ENCODE measurements at places on chromosomes 1 and 21. TPM values are rescaled to one million over a fixed set of nuclear protein-coding genes. Genes with fewer than 3 reads are reported as not detected.
A peak's percentile ranks its signal among the peaks of the same experiment; 100 is the strongest.

GRCh38 chr1:210397681-210398080 is 69.0 kb downstream of the HHAT start:
- no peak for DNase-seq

GRCh38 chr1:21607549-21608529 is 61.3 kb downstream of the RAP1GAP start:
- peak; percentile 55 for DNase-seq

Gene F5
- total RNA-seq, result 1.4 TPM

DNA sequence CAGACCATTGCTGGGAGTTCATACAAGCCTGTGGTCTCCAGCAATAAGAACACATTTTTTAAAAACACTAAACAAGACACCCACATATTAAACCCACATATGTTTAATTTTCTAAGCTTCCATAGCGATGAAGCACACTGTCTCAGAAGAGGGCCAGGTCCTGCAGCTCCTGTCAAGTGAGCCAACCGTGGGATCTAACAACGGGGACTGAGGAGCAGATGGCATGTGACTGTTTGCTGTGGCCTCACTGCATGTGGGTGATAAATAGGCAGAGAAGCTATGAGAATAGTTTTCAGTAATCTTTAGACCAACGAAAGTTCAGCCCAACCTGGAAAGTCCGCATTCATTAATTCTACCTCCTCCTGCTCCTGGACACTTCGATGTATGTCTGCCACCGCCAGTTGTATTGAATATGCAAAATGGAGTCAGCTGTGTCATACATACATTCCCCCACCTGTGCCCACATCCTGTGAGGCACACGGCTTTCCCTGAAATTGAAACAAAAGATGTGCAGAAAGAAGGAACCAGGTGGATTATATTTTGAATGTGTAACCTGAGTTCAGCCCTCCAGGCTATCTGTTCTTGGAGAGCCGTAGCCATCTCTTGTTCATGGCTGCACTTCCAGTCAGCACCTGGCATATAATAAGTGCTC is 88.2 kb downstream of the MIS18A start:
- DNase-seq, result no peak

Gene LAMC2
- total RNA-seq, result not detected

- DNase-seq, result no peak
Observed at GRCh38 chr1:187013582-187014200, 184.9 kb downstream of the PLA2G4A start.

Gene ENSA
- 208 TPM for total RNA-seq

Gene SLC35F3
- 34.4 TPM for total RNA-seq

DNA sequence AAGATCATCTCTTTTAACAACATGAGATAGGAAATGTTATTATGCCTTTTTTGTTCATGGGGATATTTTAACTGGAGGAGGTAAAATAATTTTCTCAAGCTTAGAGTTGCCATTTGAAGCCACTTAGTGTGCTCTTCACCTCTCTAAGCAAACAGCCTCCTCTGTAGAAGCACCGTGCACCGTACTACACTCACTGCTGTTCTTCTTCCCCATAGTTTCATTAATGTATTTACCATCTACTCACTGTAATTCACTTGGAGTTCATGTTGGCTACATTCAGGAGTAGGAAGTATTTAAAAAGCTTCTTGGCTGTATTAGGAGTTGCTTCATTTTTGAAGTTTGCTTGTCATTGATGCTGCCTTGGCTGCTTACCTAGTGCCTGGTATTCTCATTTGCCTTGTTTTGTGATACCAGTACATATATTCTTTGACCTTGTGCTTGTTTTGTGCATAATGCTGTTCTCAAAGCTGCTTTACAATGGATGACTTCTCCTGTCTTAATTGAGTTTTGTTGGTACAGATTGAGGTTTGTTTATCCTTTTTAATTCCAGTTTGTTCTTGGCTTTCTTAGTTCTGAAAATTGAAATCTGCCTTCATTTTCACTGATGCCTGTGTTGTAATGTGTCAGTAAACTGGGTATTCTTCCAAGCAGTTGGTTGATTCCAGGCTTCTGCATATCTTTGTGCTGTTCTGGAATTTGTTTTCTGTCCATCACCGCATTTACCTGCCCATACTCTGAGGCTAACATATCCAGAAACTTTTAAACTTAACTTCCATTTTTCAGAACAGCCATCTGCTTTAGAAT is 240.4 kb downstream of the HMCN1 start:
- no peak for DNase-seq

Gene ADIPOR1
- total RNA-seq, result 70.7 TPM

GRCh38 chr1:202140833-202141232 is 3.7 kb downstream of the ARL8A start:
- DNase-seq, result no peak

Gene LCE1E
- total RNA-seq, result not detected

DNA sequence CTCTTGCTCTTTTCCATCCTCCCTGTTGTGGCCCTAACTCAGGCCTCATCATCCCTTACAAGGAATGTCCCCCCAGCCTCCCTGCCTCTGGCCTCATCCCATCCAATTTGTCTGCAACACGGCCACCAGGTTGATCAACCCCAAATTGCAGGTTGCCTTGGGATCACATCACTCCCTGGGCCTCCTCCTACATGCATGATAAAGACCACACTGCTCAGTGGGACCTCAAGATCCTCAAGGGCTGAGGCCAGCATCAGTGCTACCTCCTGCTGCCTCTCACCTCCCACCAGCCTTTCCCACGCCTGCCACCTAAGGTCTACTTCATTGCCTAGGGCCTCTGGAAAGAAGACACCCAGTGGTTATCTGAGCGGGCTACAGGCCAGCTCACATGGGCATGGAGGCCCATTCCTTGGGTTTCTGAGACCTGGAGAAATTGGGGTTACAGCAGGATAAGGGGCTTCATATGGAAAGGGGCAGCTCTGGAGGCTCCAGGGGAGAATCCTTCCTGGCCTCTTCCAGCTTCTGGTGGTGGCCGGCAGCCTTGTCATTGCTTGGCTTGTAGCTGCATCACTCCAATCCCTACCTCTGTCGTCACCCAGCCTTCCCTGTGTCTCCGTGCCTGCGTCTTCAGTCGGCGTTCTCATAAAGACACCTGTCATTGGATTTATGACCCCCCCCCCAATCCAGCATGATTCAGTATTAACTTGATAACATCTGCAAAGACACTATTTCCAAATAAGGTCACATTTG is 60.5 kb downstream of the KLHDC7A start:
- DNase-seq, result no peak

DNA sequence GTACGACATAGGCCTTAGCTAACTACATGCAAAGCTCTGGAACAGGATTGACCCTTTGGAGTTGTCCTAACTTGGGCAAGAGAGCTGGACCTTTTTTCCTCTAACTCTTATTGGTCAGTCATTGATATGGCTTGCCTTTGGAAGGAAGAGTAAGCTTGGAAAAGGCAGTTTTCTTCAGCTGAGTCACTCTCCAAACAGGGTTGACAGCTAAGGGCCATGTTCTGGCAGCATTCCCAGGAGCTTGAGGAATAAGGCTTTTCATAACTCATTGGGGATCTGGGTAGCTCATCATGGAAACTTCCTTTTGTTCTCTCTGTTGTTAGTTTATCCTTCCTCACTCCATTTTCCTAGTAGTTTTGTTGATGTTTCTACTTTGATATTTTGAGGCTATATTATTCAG is 14.5 kb upstream of the ERRFI1 start:
- no peak for DNase-seq

DNA sequence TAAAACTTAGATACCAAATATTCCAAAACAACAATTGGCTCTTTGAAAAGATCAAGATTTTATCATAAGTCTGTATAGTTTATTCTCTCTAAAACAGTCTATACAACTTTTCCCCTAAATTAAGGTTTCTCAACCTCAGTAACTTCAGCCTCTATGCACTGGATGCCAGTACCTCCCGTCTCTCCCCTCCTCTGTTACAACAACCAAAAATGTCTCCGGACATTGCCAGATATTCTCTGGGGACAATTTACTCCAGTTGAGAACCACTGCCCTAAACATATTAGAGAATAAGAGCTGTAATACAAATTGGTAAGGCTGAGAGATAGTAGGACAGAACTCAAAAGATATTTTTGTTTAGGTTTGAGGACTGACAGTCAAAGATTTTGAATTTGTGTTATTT is 71.6 kb downstream of the TMEM200B start:
- no peak for DNase-seq

DNA sequence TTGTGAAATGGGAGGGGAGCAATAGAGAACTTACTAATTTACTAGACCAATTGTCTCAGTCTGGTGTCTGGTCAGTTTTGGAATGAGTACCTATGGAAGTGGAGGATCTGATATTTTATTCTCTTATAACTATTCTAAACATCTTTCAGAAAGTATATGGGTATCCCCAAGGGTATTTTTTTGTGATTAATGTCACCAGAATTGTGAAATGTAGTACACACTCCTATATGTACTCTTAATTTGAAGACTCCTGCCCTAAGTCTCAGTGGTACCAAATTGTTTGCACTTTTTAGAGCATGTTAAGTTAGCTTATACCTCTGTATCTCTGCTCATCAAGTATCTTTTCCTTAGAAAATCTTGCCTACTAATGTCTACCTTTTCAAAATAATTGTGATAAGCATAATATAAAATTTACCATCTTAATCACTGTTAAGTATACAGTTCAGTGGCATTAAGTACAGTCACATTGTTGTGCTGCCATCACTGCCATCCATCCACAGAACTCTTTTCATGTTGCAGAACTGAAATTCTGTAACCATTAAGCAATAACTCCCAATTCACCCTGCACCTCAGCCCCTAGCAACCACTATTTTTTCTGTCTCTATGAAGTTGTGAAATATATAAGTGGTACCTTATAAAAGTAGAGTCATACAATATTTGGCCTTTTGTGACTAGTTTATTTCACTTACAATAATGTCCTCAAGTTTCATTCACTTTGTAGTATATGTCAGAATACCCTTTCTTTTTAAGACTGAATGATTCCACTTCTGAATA is 40.5 kb downstream of the SLC30A7 start:
- no peak for DNase-seq

Gene FCRLB
- total RNA-seq, result 0.97 TPM

DNA sequence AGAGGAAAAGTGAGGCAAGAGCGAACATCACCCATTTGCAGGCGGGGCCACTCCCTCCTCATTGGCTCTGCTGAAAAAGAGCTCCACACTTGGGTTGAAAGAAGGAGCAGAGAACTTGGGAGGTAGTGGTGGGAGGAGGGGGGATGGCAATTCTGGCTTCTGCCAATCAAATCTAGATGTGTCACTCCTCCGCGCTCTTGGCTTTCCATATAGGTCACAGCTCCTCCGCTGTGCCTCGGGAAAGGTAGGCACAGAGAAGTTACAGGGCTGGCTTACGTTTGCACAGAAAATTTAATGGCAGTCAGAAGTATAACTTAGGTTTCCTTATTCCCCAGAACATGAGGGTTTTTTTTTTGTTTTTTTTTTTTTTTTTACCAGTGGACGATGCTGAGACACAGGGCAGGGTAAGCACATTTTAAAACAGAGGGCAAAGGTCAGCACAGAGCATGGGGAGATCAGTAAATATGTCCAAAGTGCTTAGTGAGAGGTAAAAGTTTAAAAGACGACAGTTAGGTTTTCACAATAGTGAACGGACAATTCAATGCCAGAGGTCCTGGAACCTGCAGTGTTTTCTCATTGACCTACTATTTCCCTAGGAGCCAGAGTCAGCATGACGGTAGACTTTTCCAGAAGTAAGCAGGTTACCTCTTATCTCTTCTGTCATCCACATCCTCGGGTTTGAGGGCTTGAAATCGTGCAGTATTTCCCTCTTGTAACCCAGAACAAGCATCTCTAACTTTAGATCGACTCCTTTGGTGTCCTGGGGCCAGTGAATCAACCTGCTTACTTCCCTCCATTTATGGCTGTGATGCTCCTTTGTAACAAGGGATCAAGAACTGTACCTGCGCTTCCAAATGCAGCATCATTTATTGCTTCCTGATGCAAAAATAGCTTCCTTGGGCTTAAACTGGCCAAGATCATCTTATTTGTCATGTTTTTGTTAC is 258.9 kb upstream of the PROX1 start:
- no peak for DNase-seq

DNA sequence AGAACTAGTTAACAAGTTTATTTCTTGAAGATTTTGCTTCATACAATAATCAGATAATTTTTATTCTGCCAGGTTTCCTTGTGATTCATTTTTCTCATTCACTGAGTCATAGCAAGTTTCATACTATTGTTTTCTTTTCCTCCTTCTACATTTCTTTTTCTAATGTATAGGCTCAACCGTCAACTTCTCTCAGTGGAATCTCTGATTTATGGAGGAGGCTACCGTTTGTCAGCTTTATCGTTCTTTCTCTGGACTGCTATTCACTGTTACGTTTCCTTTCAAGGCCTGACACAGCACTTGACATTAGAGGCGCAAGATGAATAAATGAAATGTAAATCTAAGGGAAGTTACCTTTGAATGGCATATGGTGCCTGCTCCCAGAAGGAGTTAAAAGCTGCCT is 284.3 kb upstream of the NR5A2 start:
- DNase-seq, result no peak

Gene CLCA4
- total RNA-seq, result not detected

DNA sequence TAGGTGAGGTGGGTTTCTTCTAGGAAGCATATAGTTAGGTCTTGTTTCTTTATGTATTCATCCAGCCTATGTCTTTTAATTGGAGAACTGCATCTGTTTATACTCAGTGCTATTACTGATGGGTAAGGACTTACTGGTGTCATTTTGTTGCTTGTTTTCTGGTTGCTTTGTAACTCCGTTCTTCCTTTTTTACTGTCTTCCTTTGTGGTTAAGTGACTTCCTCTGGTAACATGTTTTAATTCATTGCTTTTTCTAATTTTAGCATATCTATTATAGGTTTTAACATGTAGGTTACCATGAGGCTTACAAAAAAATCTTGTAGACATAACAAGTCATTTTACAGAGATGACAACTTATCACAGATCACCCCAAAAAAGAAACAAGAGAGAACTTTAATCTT is 160.8 kb downstream of the VAV3 start:
- DNase-seq, result no peak

- DNase-seq, result no peak
Observed at GRCh38 chr21:26972192-26972591, 5.3 kb upstream of the ADAMTS5 start.

Gene NID1
- 0.05 TPM for total RNA-seq

DNA sequence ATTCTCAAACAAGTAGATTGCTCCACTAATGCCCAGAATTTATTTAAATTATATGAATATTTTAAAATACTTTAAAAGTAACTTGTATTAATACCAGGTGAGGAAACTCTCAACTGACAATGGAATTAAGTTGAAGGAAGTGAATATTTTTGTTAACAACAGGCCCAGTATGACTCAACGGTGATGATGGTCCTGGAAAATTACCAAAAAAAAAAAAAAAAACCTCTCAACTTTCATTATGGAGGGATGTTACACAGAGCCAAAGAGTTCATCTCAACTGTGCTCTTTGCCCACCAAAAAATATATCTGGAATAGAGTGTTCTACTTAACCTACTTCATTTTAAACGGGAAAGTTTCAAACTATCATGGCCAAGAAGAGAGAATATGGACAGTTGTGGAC is 28.3 kb downstream of the CFH start:
- no peak for DNase-seq

Gene GPA33
- 0.24 TPM for total RNA-seq

DNA sequence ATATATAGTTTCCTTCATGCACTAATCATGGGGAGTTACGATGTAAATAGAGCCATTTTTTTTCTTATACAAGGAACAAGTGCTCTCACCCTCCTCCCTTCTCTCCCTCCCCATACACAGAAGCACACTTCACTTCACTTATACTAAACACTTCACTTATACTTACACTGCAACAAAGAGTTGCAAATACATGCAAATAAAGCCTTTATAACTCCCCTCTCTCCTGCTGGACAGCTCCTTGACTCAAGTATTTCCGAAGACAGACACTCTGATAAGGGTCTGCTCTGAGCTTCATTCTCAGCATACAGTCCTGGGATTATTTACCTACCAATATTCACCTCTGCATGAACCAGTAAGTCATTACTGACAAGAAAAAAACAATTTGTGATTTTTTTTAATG is 35.6 kb upstream of the ERG start:
- DNase-seq, result no peak

GRCh38 chr1:30672661-30673060 is 50.7 kb downstream of the MATN1 start:
- no peak for DNase-seq
